ENCODE measurements at places on chromosomes 1 and 21.

- no peak for DNase-seq
Measured at GRCh38 chr21:45859762-45860357, 121.7 kb upstream of the COL6A1 start.

DNA sequence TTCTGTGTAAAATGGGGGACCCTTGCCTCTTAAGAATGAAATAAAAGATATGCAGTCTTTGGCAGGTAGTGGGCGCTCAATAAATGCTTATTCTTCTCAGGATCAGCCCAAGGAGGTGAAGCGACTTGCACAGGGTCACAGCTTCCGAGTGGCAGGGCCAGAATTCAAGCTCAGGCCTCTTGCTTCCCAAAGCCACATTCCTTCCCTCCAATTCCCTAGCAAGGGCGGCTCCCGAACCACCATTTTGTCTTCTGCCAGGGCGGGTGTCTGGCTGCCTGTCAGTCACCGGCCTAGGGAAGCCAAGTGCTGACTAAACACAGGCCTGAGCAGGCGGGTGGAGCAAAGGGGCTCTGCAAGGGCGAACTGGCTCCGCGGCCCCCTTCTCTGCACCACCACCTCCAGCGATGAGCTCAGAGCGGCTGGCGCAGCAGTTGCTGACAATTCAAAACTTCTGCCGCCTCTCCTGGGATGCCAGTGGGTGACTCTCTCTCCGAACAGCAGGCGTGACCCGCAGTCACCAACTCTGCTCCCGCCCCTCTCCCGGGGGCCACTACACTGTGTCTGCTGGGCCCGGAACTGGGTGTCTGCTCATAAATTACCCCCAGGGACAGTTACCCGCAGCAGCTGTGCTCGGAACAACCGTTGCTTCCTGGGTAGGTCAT, 10.8 kb downstream of the GPR3 start:
- no peak for DNase-seq

DNA sequence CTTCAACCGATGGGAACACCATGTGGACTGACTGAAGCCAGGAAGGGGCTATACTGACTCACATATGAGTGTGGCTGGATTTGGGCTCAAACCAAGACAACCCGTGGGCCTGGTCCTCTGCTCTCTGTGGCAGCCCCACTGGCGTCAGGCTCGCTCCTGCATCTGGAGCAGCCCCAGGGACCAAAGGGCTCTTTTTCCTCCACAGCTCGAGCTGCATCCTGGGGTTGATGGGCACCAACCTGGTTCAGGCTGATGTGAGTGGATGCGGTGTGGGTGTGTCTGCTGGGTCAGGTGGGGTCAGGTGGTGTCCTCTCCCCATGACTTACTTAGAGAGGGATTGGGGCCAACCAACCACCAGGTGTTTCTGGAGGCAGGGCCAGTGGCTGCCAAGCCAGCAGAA, 303.0 kb upstream of the AJAP1 start:
- no peak for DNase-seq

DNA sequence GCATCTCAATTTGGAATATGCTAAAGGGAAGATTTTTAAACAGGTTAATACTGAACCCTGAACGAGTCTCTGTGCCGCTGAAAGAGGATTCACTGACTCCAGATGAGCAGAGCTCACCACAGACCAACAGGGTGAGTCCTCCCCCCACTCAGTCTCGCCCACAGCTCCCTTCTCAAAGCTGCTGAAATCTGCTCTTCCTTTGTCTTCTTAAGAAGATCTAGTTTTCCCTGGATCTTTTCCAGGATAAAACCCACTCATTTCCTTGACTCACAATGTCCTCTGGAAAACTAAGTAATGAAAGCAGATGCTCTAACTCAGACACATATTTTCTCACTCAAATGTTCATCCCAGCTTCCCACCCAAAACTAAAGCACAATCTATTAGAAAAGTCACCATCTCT, 447.0 kb upstream of the PKN2 start:
- peak; percentile 24 for DNase-seq

DNA sequence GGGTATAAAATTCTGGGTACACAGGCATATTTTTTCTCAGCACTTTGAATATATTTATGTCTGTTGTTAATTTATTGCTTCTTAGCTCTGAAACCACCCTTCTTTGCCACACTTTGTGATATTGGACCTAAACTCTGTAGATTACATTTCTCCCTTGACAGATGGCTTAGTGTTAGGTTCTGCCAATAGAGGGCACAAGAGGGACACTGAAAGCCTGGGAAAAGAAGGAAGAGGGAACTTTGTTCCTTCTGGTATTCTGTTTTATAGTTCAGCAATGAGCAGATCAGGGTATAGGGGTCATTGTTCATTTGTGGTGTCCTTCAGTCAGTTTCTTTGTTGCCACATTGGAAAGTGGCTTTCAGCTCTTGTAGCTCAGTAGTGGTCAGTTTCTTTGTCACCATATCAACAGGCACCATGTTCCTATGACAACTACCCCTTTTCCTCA, 423.5 kb upstream of the PROX1 start:
- DNase-seq: no peak

- DNase-seq: no peak
Measured at GRCh38 chr1:2152954-2153353, 41.6 kb downstream of the FAAP20 start.

GRCh38 chr1:245416781-245417180, 262.0 kb downstream of the KIF26B start:
- peak; percentile 31 for DNase-seq

DNA sequence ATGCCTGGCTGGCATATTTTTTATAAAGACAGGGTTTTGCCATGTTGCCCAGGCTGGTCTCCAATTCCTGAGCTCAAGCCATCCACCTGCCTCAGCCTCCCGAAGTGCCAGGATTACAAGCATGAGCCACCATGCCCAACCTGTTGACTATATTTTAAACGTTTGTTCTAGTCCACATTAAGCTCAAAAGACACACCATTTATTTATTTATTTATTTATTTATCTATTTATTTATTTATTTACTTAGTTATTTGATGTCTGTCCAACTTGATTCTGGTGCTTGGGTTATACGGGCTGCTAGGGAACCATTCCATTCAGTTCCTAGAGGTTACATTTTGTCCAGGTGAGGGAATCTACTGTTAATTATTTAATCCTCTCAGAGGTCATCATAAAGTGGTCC, 98.1 kb upstream of the ADGRL4 start:
- DNase-seq: no peak

GRCh38 chr1:229657993-229658755, 32.1 kb downstream of the URB2 start:
- DNase-seq: no peak

DNA sequence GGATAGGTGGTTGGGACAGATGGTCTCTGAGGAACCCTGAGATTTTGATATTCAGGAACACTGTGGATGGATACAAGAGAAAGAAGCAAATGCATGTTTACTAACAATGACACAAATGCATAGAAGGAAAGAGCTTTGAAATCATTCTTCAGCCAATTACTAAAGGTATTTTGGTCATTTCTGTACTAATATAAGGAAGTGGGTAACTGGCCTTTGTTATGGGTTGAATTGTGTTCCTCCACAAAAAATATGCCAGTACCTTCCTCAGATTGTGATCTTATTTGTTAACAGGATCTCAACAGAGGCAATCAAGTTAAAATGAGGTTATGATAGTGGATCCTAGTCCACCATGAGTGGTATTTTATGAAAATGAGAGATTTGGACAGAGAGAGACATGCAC, 68.7 kb upstream of the KCNA3 start:
- DNase-seq: no peak

- DNase-seq: no peak
Measured at GRCh38 chr1:234661317-234661928, 51.4 kb upstream of the IRF2BP2 start.

GRCh38 chr1:164718821-164719220, 159.8 kb downstream of the PBX1 start:
- peak; percentile 61 for DNase-seq

- no peak for DNase-seq
Measured at GRCh38 chr1:6834366-6834765, 49.1 kb downstream of the CAMTA1 start.

GRCh38 chr1:72283307-72284083, 1.2 kb upstream of the NEGR1 start:
- DNase-seq: peak; percentile 91

DNA sequence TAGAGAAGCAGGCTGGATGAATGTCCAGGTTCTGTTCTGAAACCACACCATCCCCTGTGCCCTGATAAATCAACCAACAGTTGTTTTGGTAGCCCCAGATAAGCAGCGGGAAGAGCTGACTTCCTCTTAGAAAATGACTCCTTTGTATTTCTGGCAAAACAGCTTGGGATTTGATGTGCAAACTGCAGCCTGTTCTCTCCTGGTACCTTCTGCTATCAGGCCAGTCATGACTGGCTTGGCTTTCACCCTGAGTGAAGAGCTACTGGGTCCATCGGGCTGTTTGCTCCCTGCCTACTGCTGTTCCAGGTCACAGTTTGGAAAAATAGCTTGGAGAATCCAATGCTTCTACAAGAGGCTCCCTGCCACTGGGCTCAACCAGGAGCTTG, 116.8 kb downstream of the DTL start:
- no peak for DNase-seq

DNA sequence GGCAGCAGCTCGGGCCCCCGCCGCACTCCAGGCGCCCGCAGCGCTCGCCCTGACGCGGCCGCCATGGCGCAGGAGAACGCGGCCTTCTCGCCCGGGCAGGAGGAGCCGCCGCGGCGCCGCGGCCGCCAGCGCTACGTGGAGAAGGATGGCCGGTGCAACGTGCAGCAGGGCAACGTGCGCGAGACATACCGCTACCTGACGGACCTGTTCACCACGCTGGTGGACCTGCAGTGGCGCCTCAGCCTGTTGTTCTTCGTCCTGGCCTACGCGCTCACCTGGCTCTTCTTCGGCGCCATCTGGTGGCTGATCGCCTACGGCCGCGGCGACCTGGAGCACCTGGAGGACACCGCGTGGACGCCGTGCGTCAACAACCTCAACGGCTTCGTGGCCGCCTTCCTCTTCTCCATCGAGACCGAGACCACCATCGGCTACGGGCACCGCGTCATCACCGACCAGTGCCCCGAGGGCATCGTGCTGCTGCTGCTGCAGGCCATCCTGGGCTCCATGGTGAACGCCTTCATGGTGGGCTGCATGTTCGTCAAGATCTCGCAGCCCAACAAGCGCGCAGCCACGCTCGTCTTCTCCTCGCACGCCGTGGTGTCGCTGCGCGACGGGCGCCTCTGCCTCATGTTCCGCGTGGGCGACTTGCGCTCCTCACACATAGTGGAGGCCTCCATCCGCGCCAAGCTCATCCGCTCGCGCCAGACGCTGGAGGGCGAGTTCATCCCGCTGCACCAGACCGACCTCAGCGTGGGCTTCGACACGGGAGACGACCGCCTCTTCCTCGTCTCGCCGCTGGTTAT, 2.8 kb downstream of the KCNJ9 start:
- peak; percentile 71 for DNase-seq

DNA sequence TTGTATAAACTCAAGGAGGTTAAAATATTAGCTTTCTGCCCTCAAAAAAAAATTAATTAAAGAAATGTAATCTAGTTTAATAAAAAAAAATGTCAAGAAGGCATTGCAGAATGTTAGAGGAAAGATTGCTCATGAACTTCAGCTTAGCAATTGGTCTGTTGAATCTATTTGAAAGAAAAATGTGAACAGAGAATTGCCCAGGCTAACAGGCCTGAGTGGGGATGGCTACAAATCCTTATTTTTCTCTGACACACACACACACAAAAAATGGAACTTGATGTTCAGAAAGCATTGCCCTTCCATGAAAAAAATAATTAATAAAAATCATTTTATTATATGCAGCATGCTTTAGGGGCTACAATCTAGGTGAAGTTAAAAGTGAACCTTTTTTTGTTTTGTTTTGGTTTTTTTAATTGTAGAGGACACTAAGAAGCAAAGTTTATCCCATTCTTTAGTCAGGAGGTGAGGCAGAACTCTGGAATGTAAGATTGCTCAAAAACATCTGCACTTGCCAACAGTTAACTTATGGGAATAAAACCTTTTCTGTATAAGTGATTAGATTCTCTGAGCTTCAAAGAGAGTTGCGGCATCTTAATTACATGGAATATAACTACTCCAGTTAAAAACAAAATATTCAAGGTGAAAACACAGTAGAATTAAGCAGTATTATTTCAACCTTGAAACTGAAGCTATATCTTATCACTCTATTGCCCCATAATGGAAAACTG, 658.5 kb upstream of the ADGRL2 start:
- DNase-seq: peak; percentile 61

DNA sequence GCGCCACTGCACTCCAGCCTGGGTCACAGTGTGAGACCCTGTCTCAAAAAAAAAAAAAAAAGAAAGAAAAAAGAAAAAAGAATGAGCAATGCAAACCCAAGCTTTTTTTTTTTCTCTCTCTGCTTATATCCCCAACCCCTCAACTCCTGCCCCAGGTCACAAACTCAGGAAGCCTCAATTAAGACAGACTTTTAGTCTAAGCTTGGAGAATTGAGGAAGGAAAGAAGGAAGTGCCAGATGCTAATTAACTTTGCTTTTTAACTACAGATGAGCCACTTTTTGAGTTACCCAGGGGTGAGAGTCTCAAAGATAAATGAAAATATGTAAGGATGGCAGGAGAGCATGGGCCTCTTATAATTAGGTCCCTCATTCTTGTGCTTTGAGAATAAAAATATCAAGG, 33.3 kb downstream of the PIK3CD start:
- DNase-seq: no peak

DNA sequence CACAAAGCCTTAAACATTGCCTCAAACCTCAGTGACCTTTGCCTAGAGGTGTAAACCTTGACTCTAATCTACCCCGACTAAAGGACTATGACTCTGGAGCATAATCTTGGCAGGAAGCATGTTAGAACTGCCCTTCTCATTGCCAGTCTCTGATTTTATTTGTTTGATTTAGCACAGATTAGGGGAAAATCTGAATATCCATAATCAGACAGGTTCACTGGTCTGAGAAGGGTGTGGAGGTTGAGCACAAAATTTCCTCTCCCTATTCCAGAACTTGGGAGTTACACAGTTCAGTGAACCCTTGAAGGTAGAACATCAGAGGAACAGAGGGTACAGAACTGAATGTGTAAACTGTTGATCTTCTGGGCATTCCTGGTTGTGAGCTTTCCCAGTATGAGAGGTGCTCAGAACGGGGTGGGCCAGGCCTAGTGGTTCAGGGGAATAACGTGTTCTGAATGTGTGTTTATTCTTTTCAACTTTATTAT, 8.3 kb upstream of the PSMB4 start:
- no peak for DNase-seq

DNA sequence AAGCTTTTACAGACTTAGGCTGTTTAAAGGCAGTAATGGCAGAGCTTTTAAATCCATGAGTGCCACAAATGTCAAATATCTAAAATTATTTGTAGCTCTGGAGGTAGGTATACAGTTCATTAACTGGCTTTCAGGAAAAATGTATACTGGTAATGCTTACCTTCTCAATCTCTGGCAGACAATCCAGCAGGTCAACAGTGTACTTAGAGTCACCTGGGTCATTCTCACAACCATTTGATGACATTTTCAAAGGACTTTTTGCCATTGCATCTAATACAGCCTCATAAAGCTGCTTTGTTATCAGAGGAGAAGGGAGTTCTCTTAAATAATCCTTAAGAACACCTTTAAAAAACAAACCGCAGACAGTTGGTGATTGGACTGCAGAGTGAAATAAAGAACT, 31.9 kb downstream of the SYDE2 start:
- no peak for DNase-seq

GRCh38 chr1:27598295-27598687, 5.7 kb downstream of the AHDC1 start:
- DNase-seq: peak; percentile 42

- no peak for DNase-seq
Measured at GRCh38 chr1:183630748-183631147, 4.8 kb downstream of the ARPC5 start.
